ENCODE measurements at places on chromosomes 5 and 9.

DNA sequence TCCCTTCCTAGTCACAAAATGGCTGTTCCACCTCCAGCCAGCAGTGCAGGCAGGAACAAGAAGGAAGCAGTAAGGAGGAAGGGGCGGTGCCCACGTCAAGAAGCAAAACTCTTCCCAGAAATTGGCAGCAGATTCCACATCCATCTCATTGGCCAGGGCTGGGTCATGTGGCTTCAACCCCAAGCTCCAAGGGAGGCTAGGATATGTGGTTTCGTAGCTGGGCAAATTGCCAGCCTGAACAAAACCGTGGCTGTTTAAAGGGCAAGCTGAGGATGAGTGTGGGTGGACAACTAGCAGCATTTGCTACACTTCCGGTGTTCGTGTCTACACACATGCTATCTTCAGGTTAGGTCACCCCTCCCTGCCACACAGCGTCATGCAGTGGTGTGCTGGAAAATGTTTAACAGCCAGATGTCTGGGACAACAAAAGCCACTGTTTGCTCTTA lies 92.1 kb upstream of the MAP1B start:
- no peak for DNase-seq

GRCh38 chr5:10788358-10788757 lies 27.3 kb upstream of the DAP start:
- no peak for DNase-seq

DNA sequence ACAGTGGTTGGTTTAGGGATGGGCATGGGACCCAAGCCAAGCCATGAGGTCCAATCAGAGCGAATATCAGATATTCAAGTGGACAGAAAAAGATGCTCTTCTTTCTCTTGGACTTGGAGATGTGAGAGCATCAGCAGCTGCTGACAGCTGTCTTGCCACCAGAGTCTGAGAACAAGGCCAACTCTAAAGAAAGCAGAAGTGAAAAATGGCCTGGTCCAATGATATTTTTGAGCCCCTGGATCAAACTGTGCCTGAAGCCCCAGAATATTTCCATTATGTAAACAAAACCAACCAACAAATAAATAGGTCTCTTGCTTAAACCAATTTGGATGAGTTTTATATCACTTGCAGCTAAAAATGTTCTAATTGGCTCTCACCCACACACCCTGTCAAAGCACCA lies 30.7 kb upstream of the JADE2 start:
- no peak for DNase-seq

GRCh38 chr5:94403483-94403882 lies 214.9 kb downstream of the KIAA0825 start:
- no peak for DNase-seq

DNA sequence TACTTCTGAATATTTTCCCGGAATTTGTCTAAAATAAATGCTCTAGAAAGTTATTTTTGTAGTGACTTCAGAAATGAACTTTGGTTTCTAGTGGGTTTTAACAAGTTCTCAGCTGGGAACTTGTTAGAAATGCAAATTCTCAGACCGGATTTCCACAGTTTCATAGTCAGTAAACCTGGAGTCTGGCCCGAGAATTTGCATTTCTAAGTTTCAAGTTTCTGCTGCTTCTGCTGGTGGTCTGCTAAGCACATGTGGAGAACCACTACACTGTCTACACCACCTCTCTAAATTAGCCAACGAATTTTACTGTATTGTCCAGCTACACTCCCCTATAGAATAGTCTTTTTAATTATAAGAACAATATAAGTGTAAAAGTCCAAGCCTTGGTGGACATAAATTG lies 208.0 kb downstream of the CHSY3 start:
- DNase-seq = no peak

DNA sequence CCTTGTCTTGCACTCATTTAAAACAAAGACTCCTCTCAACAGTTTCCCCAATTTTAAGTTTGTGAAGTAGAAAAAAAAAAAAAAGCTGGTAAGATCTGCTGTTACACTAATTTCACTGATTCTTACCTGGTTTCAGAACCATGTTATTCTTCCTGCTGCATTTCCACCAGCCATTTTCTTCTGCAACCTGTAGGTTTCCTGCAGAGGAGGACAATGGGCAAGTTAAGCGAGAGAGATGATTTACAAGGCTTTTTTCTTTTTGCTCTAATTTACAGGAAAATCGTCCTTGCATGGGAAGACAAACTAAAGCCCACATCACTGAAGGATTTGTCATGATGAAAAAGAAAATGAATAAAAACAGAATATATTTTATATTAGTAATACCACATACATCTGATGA lies 86.0 kb upstream of the SMARCA2 start:
- DNase-seq = no peak

- no peak for DNase-seq
Measured at GRCh38 chr9:94269264-94269663, 10.2 kb downstream of the ZNF169 start.

DNA sequence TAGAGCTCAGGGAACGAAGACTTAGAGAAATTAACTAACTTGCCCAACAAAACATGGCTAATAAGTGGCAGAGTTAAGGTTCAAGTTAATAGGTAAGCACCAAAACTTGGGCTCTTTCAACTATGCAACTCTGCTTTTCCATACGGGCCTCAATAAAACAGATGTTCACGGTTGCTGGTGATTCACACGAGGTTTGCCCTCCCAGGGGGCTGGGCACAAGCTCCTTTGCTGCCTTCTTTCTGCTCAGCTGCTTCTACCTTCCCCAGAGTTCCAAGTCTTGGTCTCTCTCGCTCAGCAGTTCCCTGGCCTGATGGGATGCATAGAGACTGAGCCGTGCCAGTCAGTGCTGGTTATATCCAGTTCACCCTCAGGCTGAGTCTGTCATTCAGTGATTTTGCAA lies 217.9 kb downstream of the SREK1 start:
- DNase-seq = no peak

- no peak for DNase-seq
Measured at GRCh38 chr5:140303966-140304365, 1.1 kb upstream of the PFDN1 start.

GRCh38 chr5:10684303-10685086 lies 76.5 kb downstream of the DAP start:
- DNase-seq = no peak

DNA sequence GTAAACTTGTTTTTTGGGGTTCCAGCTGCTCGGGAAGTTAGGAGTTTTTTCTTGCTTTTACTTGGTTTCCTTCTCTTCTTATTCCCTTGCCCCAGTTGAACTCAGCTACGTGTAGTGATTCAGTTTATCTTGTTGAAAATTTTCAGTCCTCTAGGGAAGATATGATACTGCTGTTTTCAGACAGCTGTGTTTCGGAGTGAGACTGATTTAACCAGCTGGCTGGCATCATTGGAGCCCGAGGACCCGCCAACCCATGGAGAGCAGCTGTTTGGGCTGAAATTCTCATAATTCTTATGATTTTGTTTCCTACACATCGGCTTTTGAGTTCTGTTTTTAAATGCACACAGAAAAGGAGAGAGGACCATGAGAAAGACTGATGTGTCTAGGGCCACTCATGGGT lies 271.5 kb downstream of the NR3C1 start:
- DNase-seq = no peak

GRCh38 chr5:52947208-52947607 lies 41.9 kb upstream of the ITGA2 start:
- no peak for DNase-seq
